KG1 (cell line): ENCODE measurements at places on chromosomes 16 and 17.

- DNase-seq, result no peak
Measured at GRCh38 chr16:80656711-80657150, 115.9 kb downstream of the DYNLRB2 start.

- DNase-seq, result no peak
Measured at GRCh38 chr16:10100829-10101228, 81.4 kb downstream of the GRIN2A start.

DNA sequence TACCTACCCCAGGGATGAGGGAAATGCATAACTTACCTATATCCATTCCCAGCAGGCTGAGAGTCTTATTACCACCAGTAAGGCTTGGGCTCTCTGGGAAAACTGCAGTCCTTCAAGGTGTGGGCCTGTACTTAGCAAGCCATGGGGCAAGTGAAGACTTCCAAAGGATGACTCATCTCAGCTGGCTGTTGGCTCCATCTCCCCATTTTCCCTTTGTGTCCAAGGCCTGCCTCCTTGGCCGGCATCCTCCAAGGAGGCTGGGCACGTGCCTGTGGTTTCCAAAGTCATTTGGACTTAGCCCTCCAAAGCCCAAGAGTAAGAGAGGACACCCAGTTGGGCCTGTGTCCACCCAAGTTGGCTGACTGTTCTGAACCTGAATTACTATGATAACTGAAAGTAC is 89.8 kb downstream of the TMEM100 start:
- DNase-seq, result no peak

DNA sequence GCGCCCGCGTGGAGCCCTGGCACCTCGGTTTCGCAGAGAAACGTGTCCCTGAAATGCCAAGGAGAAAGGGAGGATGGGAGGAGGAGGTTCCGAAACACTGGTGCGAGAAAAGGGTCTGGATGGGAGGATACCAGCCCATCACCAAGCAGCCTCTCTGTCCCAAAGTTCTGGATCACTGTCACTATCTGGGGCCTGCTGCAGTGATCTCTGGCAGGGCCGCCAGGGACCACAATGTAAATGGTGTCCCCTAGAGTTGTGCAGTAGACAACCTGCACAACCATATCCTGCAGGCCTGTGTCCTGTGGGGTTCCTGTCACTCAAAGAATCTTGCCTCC is 229.3 kb downstream of the C16orf78 start:
- no peak for DNase-seq

GRCh38 chr17:77875881-77876509 is 82.5 kb upstream of the TNRC6C start:
- no peak for DNase-seq

GRCh38 chr17:72565006-72565405 is 444.2 kb downstream of the SOX9 start:
- no peak for DNase-seq

GRCh38 chr16:79995315-79995714 is 394.8 kb upstream of the MAF start:
- no peak for DNase-seq

DNA sequence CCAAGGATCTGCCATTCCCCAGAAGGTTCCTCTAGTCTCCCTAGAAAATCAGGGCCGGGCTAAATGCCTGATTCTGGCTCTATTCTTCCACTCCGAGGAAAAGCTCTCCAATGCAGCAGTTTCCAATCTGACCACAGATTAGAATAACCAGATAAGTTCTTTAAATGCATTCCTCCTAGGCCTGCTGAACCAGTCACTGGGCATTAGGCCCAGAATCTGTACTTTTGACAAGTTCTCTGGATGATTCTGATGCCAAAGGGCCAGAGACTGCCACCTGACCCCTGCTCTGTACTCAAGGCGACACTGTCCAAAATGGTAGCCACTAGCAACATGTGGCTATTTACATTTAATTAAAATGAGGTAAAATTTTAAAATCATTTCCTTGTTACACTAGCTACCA is 22.3 kb downstream of the MAP3K14 start:
- DNase-seq, result no peak
